ENCODE measurements at places on chromosomes 1 and 21.

GRCh38 chr1:18599086-18599485 lies 31.6 kb upstream of the PAX7 start:
- DNase-seq: no peak

DNA sequence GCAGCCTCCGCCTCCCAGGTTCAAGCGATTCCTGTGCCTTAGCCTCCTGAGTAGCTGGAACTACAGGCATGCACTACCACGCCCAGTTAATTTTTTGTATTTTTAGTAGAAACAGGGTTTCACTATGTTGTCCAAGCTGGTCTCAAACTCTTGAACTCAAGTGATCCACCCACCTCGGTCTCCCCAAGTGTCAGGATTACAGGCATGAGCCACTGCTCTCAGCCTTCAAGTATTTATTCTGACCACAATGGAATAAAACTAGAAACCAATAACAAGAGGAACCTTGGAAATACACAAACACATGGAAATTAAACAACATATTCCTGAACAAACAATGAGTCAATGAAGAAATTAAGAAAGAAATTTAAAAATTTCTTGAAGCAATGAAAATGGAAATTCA lies 32.7 kb upstream of the DR1 start:
- DNase-seq: no peak

DNA sequence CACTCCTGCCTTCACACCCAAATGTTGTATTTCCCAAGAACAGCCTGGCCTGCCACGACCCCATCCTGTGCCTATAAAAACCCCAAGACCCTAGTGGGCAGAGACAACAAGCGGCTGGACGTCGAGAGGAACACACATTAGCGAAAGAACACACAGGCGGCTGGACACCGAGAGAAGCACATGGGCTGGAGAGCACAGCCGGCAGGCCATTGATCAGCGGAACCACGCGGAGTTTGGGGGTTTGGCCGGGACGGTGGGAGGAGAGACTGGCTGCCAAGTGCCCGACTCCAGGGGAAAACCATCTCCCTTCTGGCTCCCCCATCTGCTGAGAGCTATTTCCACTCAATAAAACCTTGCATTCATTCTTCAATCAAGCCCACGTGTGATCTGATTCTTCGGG lies 10.4 kb upstream of the DESI2 start:
- DNase-seq: no peak

GRCh38 chr1:99737016-99737415 lies 29.4 kb downstream of the FRRS1 start:
- DNase-seq: no peak

- no peak for DNase-seq
Measured at GRCh38 chr1:11967028-11967547, 13.2 kb upstream of the MFN2 start.

DNA sequence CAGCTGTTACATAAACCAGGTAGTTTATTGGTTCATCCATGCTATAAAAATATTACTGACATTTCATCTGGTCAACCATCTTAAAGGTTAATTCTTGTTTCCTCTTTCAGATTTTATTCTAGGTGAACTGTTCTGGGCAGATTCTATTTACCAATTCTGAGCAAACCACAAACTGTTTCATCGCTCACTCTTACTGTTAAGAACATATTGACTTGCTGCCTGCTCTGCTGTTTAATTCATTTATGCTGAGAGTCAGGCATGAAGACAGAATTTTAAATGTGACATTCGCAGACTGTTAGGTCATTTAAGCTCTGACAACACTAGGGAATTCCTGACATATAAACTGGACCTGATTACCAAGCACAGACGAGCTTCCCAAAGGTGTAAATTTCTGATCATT lies 98.3 kb downstream of the PIGK start:
- DNase-seq: no peak

DNA sequence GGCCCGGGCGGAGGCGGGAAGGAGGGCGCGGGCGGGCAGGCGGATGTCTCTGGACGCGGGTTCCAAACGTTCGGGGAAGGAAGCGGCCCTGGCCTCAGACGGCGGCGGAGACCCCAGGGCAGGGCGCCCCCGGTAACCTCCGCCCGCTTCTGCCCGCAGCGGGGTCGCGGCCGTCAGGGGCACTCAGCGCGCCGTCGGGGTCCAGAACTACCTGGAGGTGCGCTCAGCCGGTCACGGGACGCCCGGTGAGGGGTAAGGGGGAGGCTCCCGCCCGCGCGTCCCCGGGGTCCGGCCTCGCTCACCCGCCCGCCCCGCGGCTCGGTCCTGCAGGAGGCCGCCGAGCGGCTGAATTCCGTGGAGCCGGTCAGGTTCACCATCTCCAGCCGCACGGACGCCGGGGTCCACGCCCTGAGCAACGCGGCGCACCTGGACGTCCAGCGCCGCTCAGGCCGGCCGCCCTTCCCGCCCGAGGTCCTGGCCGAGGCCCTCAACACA lies 406 bp downstream of the PUSL1 start:
- no peak for DNase-seq

DNA sequence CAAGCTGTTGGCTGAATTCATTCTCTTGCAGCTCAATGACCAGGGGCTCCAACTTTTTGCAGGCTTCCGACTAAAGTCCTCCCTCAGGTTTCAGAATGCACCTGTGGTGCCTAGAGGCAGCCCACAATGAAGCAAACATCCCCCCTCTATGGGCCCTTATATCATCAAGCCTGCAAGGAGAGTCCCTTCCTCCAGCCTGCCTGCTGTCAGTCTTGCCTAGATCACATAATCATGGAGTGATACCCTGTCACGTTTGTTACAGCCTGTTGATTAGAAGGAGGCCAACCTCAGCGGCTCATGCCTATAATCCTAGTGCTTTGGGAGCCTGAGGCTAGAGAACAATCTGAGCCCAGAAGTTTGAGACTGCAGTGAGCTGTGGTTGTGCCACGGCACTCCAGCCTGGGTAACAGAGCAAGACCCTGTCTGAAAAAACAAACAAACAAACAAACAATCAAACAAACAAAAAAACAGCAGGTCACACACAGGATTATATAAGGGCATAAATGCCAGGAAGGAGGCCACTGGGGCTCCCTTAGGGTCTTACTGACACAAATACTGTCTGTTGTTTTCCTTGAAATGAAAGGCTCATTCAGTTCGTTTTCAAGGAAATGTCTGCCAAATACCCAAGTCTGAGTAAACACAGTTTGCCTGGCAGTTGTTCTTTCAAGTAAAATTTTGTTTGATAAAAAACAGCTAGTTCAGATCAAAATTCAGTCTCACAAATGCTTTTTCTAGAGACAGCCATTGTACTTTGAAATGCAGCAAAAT lies 4.7 kb upstream of the SPRR3 start:
- no peak for DNase-seq

GRCh38 chr1:48499211-48499735 lies 27.3 kb upstream of the SPATA6 start:
- DNase-seq: no peak

DNA sequence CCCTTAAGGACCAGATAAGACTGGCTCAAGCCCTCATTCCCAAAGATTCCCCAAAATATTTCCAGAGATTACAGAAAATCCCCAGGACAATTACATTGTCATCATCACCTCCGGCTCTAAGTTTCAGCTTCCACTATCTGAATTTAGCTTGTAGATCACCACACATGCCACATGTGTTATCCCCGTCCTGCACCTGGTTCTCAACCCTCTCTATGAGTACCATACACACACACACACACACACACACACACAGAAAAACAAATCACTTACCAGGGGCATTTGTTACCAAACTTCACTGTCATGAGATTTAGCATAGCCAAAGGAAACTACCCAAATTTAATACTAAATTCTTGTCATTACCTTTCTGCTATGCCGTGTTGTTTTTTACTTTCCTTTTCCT lies 15.4 kb upstream of the TSPAN1 start:
- DNase-seq: no peak

DNA sequence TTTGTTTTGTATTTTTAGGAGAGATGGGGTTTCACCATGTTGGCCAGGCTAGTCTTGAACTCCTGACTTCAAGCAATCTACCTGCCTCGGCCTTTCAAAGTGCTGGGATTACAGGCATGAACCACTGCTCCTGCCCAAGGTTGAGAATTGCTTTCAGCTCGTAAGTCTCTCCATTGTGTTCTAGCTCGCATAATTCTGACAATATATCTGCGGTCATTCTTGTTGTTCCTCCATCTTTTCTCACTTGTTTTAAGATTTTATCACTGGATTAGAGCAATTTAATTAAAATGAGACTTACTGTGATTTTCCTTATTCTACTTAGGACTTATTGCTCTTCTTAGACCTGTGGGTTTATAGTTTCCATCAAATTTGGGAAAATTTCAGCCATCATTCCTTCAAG lies 102.9 kb downstream of the AHCTF1 start:
- no peak for DNase-seq

- no peak for DNase-seq
Measured at GRCh38 chr1:30657131-30658013, 66.0 kb downstream of the MATN1 start.

- no peak for DNase-seq
Measured at GRCh38 chr1:19110257-19110927, 99.7 kb downstream of the UBR4 start.

GRCh38 chr1:231407547-231408396 lies 14.3 kb downstream of the EGLN1 start:
- no peak for DNase-seq

GRCh38 chr1:44817771-44818495 lies 9.6 kb downstream of the BTBD19 start:
- no peak for DNase-seq

- DNase-seq: no peak
Measured at GRCh38 chr1:180143359-180143758, 11.3 kb upstream of the QSOX1 start.

DNA sequence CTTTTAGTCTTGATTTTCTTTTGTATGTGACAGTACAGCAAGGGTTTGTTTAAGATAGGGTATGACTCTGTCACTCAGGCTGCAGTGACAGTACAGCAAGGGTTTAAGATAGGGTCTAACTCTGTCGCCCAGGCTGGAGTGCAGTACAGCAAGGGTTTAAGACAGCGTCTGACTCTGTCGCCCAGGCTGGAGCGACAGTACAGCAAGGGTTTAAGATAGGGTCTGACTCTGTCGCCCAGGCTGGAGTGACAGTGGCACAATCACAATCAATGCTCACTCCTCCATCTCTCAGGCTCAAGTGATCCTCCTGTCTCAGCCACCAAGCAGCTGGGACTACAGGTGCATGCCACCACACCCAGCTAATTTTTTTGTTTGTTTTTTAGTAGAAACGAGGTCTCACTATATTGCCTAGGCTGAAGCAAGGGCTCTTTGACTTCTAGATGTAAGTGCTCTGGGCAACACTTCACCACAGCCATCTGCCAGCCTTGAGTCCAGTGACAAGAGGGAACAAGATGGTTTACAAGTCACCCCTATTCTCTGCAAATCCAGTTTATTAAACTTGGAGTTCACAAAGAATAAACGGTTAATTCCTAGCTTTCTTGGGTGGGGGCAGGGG lies 965 bp upstream of the SH2D5 start:
- no peak for DNase-seq

DNA sequence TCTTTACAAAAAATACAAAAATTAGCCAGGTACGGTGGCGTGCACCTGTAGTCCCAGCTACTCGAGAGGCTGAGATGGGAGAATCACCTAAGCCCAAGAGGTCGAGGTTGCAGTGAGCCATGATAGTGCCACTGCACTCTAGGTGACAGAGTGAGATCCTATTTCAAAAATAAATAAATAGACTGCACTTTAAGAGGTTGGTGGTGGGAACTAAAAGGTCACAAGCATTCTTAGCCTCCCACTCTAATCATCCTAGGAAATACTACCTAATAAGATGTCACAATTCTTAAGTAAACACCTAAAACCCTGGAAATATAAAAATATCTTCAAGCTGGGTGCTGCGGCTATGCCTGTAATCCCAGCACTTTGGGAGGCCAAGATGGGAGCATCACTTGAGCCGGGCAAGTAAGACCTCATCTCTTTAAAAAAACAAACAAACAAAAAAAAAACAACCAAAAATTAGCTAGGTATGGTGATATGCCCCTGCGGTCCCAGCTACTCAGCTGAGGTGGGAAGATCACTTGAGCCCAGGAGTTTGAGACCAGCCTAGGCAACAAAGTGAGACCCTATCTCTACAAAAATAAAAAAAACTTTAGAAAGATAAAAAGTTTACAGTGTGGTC lies 4.1 kb downstream of the DCAF8 start:
- no peak for DNase-seq

DNA sequence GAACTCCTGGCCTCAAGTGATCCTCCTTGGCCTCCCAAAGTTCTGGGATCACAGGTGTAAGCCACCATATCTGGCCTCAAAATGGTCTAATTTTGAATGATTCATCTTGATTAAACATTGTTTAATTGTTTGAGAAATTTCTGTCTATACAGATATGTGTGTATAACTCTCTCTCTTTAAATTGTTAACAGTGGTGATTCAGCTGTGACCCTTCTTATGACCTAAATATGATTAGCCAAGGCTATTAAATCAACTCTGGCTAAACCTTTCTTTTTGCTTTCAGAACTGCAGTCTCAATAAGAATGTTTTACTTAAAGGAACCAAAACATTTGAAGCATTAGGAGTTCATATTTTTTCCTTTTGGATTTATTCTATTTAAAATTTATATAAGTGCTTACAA lies 19.2 kb upstream of the B3GALT5 start:
- DNase-seq: no peak

GRCh38 chr1:86975993-86976550 lies 61.6 kb downstream of the HS2ST1 start:
- no peak for DNase-seq

DNA sequence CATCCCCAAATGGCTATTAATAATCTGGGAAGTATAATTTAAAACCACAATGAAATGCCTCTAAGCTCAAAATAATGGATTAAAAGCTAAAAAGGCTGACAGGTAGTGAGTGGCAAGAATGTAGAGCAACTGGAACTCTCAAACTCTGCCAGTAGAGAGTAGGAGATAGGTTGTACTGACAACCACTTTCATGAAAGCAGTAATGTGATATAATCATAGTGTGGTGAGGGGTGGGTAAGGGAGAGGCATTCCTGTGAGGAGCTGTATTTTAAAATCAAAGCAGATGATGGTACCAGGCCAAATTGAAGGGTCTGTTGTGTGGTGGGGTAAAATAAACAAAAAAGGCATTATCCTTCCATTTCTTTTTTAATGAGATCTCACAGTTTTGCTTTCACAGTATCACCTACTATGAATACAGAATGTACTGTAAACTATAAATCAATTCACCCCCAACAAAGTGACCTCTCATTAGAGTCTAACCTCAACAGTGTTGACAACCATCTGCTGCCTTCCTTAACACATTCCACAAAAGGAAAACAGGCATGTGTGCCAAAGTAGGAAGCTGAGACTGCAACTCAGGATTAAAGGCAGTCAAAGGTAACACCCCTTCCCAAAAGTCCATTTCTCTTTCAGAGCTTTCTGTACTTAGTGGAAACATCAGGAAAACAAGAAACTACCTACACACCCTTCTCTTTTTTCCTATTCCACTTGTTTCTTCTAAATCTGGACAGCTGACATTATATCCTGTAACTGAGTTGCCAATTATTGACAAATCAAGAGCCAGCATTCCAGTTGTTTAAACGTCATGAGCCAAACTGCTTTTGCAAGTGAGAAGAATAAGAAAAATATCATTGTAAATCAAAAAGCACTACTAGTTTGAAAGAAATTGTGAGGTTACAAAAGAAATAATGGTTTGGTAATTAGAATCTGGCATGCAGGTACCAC lies 130.8 kb downstream of the FAF1 start:
- no peak for DNase-seq

Measured in stimulated activated CD4-positive, alpha-beta T cell treated with anti-CD3 and anti-CD28 coated beads, Interleukin-1b, Interleukin-23, amount 100 ng/mL, for 24 hours (primary cell).